ENCODE measurements at places on chromosomes 7 and 10. TPM values are rescaled to one million over a fixed set of nuclear protein-coding genes. Genes with fewer than 3 reads are reported as not detected.

The H2AZ2 gene
- total RNA-seq, result 223 TPM

The PNLIPRP1 gene
- total RNA-seq, result not detected

The CUZD1 gene
- 0.29 TPM for total RNA-seq

The OR2A12 gene
- total RNA-seq, result not detected

The NUPR2 gene
- not detected for total RNA-seq

DNA sequence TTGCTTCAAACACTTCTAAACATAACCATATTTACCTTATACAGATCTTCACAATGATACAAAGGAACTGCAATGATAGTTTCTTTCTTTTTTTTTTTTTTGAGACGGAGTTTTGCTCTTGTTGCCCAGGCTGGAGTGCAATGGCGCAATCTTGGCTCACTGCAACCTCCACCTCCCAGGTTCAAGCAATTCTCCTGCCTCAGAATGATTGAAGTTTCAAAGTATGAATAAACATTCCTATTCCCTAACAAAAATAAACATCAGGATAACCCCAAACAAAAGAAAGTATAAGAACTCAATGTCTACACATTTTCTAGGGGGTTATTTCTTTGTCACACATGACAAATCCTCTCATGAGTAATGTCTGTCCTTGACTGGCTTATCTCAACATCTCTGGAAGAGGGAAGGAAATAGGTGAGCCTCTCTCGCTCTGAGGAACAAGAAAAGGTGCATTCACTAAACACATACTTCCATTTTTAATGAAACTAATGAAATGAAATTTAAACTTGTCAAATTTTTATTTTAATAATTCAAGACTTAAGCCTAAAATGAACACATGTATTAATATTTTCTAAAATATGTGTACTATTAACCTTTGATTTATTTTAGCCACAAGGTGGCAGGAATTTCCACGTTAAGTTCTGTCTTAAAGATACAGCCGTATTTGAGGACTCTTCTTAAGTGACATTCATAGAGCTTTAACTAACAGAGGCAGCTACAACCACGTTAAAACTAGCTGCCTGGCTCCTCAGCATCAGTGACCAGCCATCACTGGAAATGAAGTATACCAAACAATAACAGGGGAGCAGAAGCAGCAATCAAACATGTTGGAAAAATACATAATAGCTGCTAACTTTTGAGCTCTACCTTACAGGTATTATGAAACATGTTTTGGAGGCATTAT, 58.3 kb downstream of the MALSU1 start:
- peak; percentile 91 for DNase-seq

DNA sequence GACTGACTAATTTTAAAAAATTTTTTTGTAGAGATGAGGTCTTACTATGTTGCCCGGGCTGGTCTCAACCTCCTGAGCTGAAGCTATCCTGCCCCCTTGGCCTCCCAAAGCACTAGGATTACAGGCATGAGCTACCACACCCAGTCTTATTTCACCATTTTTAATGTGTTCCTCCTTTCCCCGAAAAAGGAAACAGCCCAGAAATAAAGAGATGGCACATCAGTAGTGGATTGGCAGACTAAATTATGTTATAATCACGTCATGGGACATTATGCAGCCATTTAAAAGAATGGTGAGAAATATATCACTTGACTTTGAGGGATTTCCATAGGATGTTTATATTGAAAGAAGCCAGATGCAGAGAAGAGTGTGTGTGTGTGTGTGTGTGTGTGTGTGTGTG, 40.5 kb downstream of the CAPZA2 start:
- no peak for DNase-seq

GRCh38 chr7:87204933-87205332, 14.6 kb downstream of the TMEM243 start:
- no peak for DNase-seq

- DNase-seq, result peak; percentile 92
Observed at GRCh38 chr7:116809636-116810266, 52.6 kb upstream of the CAPZA2 start.

GRCh38 chr7:124106575-124106974, 73.7 kb upstream of the TMEM229A start:
- DNase-seq, result no peak

DNA sequence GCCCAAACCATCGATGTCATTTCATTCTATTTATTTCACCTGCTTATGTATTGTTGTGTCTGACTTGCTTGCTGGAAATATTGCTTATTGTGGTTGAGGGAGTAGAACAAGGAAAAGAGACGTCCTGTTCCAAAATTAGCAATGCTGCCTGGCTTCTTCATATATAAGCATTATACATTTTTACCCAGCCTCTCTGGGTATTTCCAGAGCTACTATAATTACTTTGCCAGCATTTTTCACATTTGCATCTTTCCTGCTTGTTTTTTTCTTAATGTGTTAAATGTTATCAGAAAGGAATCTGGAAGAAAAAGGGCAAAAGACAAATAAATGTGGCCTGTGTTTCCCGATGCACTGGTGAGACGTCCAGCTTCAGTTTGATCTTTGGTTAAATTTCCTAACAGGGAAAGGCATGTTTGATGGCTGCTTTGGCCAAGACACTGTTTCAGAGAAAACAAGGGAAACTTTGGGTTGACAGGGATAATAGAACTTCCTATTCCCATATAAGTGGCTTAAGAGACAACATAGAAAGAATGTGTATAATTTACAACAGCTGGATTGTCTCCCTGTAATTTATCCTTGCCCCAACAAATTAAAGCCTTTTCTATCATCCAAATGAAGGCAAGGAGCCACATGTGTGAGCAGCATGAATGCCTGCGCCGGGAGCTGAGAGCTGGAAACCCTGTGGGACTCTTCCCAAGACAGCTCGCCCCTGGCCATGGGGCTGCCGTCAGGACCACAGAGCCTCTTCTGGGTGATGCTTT, 671.1 kb upstream of the CELF2 start:
- DNase-seq, result no peak

DNA sequence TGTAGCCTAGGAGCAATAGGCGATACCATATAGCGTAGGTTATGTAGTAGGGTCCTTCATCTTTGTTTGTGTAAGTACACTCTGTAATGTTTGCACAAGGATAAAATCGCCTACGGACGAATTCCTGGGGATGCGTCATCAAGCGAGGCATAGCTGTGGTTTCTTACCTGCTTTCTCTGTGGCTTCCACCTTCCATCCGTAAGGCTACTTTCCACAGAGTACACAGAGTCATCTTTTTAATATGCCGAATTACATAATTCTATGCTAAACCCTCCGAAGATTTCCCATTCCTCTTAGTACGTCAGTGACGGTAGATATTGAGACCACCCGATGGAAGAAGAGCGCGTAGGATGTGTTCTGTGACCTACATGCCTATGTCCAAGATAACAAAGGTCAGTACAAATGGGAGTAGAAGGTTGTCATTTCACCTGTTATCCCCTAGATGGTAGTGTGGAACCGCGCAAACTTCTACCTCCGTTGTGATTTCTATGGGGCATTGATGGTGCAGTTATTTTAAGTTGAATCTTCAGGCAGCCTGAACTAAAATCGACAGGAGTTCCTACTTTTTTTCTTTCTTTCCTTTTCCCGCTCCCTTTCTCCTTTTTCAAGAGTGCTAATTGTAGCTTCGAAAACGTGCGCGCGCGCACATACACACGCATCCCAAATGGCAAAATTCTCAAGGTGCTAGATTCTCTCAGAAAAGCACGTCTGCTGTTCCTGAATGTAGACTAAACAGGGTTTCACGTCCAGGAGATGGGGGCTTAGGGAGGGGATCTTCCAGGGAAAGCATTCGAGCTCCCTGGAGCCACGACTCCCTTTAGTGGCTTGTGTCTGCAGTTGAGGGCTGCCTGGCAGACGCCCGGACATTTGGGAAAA, 111.7 kb upstream of the MBL2 start:
- peak; percentile 92 for DNase-seq
